ENCODE measurements at places on chromosomes 11 and 22.
A peak's percentile ranks its signal among the peaks of the same experiment; 100 is the strongest.

DNA sequence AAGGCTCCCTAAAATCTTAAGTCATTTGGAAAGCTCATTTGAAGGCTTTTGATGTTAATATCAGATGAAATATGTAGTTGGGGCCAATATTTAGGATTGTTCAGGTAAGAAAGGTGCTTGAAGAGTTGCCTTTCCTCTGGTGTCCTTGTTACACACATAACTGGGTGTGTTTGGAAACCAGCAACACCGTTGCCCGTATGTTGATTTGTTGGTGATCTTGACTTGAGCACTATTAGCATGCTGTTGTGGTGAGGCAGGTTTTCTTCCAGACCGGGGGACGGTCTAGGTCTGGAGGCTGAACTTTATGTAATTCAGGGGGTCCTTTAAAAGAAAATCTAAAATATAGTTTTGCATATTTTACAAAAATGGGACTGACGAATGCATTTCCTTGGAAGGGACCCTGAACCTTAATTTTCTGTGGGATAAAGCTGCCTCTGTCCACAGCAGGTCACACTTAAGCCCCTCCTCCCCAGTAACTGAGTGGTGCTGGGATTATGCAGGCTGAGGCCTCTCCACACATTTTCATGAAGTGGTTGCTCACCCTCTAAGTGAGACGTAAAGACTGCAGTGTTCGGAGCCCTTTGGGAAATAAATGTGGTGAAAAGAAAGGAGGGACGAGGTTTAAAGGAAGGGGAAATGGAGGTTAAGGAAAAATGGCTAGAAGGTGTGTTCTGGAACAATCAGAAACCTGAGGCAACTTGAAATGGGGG is 1.8 kb downstream of the YWHAH start:
- ATAC-seq, result no peak

DNA sequence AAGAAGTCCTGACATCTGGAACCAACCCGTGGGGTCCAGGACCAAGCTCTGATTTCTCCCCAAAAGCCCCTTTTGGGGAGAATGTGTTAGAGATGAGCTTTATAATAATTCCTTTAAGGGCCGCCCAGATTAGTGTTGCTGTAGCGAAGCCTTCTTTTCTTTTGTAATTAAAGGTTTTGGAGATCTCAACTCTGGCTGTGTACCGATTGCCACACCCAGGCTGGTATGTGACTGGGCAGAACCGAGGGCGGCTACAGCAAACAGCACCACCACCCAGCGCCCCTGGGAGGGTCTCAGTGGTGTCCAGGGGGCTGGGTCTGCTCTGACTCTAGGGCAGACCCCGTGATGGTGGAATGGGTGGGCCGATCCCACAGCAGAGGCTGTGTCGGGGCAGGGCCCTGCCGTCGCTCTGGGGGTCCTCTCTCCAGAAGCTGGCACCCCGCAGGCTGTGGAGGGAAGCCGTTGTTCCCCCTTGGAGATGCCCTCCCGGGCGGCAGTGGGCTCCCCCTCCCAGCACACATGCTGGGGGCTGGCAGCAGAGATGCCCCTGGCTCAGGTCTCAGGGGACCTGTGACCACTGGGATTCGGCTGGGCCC is 31.0 kb downstream of the TPCN2 start:
- no peak for ATAC-seq

DNA sequence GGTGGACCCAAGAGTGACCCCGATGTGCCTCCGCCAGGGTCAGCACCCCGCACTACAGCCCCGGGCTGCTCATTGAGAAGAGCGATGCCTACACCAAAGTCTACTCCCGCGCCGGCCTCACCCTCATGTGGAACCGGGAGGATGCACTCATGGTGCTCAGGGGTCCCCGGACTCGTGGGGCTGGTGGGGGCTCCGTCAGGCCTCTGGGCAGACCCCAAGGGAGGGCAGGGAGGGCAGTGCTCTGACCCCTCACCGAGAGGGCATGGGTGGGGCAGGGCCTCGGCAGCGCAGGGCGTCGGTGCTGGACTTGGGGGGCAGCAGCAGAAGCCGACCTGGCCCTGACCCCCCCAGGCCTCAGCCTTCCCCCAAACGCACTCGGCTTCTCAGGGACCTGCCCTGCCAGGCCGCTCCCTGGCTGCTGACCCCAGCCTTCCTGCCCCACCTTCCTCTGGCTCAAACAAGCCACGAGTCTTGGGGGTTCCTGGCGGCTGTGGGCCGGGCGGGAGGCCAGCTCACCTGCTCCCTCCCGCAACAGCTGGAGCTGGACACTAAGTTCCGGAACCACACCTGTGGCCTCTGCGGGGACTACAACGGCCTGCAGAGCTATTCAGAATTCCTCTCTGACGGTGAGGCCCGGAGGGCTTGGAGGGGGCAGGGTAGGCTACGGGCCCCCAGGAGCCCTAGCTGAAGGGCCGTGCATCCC is 2.9 kb downstream of the MUC2 start:
- no peak for ATAC-seq

- no peak for ATAC-seq
Observed at GRCh38 chr11:22416462-22416861, 78.3 kb downstream of the SLC17A6 start.

DNA sequence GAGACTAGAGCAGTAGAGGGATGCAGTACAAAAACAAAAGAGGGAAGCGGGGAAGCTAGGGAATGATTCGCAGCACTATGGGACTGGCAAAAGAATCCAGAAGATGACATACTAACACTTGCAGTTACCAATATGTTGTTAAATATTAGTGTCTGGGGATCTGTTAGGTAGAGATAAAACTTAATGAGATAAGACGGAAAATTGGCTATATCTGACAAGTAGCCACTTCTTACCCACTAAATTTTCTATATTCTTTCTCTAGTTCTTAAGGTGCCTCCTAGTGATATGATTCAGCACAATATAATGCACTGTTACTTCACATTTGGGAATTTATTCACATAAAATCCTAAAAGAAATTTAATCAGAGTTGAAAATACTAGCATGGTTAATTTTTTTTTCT is 30.8 kb downstream of the CCDC90B start:
- ATAC-seq, result no peak

DNA sequence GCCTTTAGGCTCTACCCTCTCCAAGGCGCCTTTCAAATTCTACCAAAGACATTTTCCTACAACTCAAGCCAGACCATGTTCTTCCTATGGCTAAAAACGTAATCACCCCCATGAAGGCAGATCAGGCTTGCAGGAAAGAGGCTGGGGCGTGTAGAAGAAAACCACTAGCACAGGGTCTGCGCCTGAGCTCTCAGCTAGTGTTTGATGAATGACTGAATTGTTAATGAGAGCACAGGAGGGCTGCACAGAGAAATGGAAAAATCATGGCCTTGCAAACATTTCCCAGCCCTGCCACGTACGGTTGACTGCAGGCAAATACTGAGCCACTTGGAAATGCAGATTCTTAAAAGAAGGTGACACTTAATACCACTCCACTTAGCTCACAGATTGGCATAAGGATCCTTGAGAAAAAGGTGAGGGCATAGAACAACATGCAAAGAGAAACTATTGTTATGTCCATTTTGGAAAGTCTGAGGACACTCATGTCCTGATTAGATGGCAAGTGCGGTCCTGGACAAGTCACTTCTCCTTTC is 148.6 kb downstream of the NXPE2 start:
- ATAC-seq, result no peak

- no peak for ATAC-seq
Observed at GRCh38 chr11:44834846-44835245, 108.1 kb downstream of the TSPAN18 start.

- no peak for ATAC-seq
Observed at GRCh38 chr11:112922606-112923005, 38.6 kb upstream of the NCAM1 start.

- no peak for ATAC-seq
Observed at GRCh38 chr11:62004473-62004872, 37.0 kb upstream of the FTH1 start.

- peak; percentile 27 for ATAC-seq
Observed at GRCh38 chr11:78424334-78425270, 7.0 kb upstream of the GAB2 start.

- ATAC-seq, result no peak
Observed at GRCh38 chr22:34486381-34486780, 566.1 kb upstream of the LARGE1 start.

DNA sequence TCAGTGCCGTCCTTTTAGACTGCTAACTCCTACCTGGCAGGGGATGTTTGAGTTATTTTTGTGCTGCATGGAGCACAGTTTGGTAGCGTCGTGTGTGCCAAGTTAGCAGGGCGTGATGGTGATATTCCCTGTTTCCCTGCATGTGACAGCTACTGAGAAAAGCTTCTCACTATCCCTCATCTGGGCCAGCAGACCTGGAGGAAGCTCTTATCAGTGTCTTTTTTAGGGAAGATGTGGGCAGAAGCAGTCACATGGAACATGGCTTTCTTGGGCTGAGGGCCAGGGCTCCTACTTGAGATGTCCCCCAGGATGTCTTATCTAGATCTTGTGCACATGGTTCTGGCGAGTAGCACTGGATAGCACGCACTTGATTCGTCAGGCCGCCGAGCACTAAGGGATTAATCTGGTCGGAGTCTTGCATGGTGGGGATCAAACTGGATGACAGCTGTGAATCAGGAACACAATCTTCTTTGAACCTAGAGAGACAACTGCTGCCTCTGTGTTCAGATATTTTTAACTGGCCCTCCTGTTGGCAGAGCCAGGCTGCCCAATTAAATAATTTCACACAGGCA is 33.8 kb downstream of the TECTA start:
- no peak for ATAC-seq

DNA sequence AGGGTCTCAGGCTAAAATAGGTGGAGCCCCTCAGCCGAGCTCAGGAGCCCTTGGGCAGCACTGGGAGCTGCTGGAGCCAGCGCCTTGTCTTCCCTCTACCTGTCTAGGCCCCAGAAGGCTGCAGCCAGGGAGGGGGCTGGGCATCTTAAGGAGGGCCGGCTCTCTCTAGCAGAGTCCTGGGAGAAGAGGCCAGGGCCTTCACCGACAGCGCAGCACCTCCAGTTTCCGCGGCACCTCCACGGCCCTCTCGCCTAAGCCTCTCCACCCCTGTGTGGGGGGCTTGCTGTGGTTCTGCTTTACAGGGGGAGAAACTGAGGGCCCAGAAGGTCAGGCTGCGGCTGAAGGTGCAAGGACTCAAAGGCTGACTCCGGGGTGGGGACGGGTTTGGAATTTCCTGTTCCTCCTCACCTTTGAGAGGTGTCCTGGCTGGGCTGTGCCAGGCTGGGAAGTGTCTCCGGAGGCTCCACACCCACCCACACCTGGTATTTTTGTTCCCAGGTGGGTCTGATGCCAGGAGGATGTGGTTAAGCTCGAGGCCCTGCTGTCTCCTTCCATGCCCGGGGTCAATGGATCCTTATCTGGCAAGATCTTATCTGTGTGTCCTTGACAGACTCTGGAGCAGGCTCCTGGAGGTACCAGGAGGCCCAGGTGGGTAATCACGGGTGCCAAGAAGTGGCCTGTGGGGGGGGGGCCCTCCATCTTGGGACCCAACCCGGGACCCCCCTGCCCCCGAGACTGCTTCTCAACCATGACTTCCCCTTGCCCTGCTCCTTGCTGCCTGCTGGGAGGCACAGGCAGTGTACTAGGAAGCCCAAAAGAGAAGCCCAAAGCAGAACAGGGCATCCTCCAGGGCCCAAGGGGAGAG is 95.3 kb upstream of the FGF3 start:
- no peak for ATAC-seq

DNA sequence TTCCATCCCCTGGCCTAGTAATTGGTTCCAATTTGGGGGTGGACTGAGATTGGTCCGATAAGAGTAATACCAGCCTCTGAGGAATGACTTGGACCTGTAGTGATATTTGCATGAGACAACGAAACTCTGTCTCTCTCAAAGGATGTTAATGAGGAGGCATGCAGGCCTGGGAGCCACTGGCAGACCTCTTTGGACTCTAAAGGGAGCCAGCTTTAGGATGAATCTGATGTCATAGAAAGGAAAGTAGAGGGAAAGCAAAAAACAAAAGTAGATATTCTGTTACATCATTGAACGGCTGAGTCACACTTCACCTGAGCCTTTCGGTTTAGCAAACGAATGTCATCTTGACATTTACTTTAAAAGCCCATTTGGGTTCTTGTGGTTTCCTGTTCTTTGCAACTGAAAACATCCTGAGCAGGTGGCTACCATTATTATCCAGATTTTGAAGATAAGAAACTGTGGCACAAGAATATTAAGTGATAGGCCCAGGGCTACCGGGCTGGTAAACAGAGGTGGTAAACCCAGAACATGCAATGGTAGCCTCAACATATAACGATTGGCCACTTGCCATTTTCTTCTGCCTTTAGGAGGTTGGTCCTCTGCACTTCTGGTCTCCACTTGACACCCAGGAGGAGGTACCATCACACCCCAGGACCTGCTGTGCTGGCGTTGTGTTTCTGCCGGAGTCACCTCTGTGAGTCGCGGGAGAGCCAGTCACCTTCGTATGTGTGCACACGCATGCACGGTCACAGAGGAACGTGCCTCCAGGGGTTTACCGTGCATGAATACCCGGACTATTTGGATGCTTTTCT is 42.7 kb downstream of the RTL6 start:
- ATAC-seq, result no peak

GRCh38 chr22:45064313-45065278 is 54.8 kb upstream of the PHF21B start:
- ATAC-seq, result no peak

DNA sequence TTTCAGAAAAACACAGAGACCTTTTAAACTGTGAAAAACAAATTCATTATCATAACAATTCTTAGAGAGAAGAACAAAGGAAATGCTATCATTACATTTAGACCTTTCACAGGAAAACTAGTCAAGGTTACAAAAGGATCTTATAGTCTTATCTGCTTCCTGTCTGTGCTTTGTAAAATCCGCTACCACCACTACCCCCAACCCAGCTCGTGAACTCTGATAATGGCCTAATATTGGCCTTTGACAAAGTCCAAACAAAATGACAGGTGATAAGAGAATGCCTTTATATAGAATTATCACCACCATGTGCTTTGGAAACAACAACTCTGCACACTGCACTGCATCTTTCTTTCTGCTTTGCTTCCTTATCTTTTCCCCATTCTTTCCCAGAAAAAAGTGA is 272.5 kb downstream of the SBF2 start:
- no peak for ATAC-seq

GRCh38 chr11:113176599-113177360 is 137.6 kb upstream of the TTC12 start:
- peak; percentile 79 for ATAC-seq

GRCh38 chr22:50436015-50436830 is 38.6 kb downstream of the SBF1 start:
- no peak for ATAC-seq

DNA sequence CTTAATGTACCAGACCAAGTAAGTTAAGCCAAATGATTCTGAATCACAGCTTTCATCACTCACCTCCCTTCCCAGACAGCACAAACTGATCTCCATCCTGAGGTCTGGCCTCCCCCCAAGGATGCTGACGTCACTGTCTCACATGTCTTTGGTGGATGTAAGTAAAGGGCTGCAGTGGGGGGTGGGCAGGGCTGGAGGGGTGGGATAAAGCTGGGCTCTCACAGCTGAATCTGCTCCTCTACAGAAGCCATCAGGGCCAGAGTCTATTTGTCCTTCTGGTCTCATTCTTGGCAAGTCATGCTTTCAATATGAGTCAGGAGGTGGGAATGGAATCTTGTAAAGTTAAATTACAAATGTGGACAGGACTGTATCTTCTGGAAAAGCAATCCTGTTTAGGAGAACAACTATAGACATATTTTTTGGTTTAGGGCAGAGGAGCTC is 32.7 kb downstream of the P4HA3 start:
- ATAC-seq, result peak; percentile 91

- ATAC-seq, result no peak
Observed at GRCh38 chr11:100774859-100775258, 87.8 kb downstream of the ARHGAP42 start.

- no peak for ATAC-seq
Observed at GRCh38 chr11:1838077-1838425, 730 bp upstream of the TNNI2 start.

- no peak for ATAC-seq
Observed at GRCh38 chr22:43505423-43505822, 93.6 kb downstream of the MPPED1 start.

- ATAC-seq, result peak; percentile 95
Observed at GRCh38 chr22:46754110-46754799, 8.2 kb upstream of the TBC1D22A start.
